ENCODE measurements at places on chromosomes 6 and 20.

- no peak for DNase-seq
Measured at GRCh38 chr6:118931436-118931835, 3.5 kb downstream of the MCM9 start.

- DNase-seq: no peak
Measured at GRCh38 chr20:34062570-34063482, 49.2 kb downstream of the EIF2S2 start.

DNA sequence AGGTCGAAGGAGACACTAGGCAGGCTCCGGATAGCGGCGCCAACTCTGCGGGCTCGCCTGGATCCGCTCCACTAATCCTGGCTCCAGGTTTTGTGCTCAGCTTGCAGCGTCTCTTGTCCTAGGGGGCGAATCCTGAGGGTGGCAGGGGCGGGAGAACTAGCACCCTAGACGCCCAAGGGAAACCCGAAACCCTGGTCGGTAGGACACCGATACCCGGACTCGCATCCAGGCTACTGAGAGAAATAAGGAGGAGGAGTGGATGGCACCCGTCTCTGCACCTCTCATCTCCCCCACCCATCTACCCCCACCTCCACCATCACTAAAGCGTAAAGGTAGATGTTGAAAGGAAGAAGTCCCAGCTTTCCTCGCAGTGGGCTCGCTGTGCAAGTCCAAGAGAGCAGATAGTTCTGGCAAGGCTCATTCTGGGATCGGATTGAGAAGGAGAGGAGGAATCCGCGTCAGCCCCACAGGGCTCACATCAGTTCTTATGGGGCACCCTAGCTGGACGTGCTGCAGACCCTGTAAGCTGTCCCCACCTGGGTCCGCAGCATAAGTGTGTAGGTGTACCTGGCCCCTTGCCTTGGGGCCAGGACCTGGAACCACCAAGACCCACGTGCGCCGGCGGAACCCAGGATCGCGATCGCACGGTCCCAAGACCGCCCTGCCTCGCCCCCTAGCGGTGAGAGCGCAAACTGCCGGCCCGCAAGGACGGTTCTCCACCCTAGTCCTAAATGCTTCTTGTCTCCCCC, 6.9 kb downstream of the SLC32A1 start:
- DNase-seq: peak; percentile 59

- DNase-seq: no peak
Measured at GRCh38 chr20:31630187-31630790, 7.4 kb upstream of the COX4I2 start.

DNA sequence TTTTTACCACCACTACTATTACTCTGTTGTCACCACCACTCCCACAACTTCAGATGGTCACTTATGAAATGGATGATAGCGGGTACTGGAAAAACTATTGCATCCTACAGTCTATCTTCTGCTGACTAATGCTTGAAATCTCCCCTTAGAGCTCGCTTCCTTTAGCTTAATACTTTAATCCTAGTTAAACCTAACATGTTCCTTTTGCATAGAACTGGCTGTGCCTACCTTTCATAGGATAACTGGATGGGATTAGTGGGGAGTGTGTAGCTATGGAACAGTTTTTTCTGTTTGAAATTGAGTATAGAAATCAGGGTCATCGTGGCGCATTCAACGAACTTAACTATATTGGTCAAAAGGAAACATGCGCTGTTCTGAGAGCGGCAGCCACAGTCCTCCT, 294.7 kb downstream of the FARS2 start:
- no peak for DNase-seq

DNA sequence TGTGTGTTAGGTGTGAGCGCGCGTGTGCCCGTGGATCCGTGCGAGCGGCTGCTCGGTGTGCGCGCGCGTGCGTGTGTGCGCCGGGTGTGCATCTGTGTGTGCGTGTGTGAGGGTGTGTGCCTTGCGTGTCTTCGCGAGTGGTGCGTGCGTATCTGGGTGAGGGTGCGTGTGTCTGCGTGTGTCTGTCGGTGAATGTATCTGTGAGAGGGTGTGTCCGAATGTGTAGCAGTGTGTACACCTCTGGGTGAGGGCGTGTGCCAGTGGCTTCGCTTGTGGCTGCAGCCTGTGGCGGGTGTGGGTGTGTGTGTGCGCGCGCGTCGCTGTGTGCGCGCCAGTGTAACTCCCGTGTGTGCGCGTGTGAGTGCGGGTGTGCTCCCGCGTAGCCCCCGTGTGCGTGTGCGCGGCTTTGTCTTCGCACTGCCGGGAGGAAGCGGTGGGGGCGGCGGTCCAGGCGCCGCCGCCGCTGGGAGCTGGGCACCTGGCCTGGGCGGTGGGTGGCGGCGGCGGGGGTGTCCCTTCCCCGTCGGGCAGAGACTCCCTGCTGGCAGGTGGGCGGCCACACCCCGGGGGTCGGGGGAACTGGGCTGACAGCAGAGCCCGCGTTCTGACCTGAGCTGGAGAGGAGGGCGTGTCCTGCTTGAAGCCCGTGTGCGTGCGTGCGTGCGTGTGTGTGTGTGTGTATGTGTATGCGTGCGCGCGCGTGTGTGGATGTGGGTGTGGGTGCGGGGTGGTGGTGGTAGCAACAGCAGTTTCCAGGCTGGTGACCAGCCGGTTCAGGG, 61.3 kb upstream of the EPB41L1 start:
- DNase-seq: no peak

- no peak for DNase-seq
Measured at GRCh38 chr20:44952731-44953130, 7.5 kb downstream of the TOMM34 start.

DNA sequence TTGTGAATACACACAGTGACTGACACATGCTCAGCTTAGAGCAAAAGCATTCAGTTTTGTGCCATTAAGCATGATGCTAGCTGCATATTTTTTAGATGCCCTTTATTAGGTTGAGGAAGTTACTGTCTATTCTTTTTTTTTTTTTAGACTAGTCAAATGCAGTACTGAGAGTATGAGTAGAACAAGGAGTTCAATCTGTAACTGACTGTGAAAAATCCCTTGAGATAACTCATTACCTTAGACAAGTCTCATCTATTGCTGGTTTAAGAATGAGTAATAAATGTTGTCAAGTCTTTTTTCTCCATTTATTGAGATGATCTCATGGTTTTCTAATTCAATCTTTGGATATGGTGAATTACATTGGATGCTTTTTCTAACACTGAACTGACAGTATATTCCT, 23.2 kb downstream of the AHI1 start:
- DNase-seq: no peak

Data from muscle of back (tissue), 13 donors.